Suppressor macrophage treated with lipopolysaccharide for 4 hours (primary cell): ENCODE measurements at places on chromosomes 7 and 10.
A peak's percentile ranks its signal among the peaks of the same experiment; 100 is the strongest.

DNA sequence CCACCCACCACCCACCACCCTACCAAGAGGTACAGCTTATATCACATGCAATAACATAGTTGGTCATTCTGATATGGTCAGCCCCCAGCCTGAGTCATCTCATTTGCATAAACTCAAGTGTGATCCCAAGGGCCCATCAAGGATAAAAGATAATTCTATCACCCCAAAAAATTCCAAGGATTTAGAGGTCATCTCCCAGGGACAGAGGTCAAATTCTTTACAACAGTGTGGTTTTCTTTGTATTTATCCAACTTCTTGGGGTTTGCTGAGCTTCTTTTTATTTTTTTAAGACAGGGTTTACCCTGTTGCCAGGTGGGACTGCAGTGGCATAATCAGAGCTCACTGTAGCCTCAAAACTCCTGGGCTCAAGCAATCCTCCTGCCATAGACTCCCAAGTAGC is 9.4 kb upstream of the GTPBP10 start:
- DNase-seq, result no peak

- DNase-seq, result no peak
These were observed 101.3 kb downstream of the TWIST1 start for GRCh38 chr7:19016140-19016539.

- no peak for DNase-seq
These were observed 256.9 kb downstream of the ABCA13 start for GRCh38 chr7:48428091-48428684.

DNA sequence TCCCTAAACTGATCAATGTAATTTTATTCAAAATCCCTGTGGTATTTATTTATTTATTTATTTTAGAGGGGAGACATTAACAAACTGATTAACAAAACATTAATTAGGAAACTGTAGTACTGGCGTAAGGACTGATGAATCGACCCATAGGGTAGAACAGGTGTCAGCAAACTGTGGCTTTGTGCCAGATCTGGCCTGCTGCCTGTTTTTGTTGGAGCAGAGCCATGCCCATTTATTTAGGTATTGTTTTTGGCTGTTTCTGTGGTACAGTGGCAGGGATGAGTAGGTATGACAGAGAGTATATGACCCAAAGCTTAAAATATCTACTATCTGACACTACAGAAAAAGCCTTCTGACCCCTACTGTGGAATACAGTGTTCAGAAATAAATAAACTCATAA is 332.5 kb upstream of the ETV1 start:
- no peak for DNase-seq

DNA sequence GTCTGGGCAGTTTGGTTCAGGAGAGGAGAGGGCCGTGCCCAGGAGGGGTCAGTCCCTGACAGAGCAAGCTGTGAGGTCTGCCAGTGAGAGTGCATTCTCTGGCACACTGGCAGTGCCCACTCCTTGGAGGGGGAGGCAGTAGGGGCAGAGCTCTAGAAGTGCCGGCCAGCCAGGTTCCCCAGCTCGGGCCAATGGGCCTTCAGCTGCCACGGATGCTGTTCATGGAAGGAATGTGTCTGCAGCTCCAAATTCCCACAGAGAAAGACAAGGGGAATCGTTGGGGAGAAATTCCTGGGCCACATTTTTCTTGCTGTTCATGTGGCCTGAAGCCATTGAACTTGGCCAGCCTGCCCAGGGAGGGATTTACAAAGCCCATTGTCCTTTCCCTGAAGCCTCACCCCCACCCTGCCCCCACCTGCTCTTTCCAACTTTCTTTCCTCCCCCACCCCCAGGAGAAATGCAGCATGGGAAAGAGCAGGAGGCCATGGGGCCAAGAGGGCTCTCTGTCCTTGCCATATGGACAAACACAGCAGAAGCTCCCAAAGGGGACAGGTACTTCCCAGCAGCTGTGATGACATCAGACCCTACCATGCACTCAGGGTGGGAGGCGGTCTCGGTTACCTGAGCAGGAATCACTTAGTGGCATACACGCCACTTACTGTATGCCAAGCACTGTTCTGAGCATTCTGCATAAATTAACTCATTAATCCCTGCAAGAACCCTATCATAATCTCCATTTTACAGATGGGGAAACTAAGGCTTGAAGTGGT is 70.7 kb downstream of the ARHGAP22 start:
- DNase-seq, result no peak

DNA sequence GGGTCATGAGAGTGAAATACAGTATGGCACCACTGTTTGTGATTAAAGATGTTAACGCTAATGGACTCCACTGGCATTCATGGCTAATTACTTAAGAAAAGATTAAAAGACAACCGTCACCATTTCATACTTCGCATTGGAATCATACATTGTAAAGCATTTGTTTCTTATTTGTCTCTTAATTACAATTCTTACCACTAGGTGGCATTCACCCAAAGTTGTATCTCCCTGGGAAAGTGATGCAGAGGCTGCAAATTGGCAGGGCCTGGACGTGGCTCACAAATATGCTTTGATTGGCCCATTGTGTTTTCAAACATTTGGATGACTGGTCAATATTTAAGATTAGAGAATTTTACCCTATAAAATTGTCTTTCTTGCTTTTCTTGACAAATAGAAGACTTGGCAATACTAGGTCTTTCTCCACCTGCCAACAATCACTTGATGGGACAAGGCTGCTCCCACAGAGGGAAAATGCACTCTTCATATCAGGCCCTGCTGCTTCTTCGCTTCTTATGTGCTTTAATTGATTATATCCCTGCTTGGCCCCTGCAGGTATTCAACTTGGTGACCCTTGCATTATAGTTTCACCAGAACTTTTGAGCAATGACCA is 72.1 kb upstream of the STARD3NL start:
- DNase-seq, result peak; percentile 72

GRCh38 chr10:99785646-99786045 is 3.2 kb downstream of the ABCC2 start:
- no peak for DNase-seq

GRCh38 chr10:11573497-11573896 is 38.0 kb downstream of the USP6NL start:
- DNase-seq, result peak; percentile 87

GRCh38 chr10:74988832-74989561 is 122.5 kb upstream of the SAMD8 start:
- DNase-seq, result no peak

- no peak for DNase-seq
These were observed 2.7 kb downstream of the ITGB1 start for GRCh38 chr10:32955299-32955772.

- DNase-seq, result no peak
These were observed 61.3 kb downstream of the ZNF22 start for GRCh38 chr10:45061982-45062381.

DNA sequence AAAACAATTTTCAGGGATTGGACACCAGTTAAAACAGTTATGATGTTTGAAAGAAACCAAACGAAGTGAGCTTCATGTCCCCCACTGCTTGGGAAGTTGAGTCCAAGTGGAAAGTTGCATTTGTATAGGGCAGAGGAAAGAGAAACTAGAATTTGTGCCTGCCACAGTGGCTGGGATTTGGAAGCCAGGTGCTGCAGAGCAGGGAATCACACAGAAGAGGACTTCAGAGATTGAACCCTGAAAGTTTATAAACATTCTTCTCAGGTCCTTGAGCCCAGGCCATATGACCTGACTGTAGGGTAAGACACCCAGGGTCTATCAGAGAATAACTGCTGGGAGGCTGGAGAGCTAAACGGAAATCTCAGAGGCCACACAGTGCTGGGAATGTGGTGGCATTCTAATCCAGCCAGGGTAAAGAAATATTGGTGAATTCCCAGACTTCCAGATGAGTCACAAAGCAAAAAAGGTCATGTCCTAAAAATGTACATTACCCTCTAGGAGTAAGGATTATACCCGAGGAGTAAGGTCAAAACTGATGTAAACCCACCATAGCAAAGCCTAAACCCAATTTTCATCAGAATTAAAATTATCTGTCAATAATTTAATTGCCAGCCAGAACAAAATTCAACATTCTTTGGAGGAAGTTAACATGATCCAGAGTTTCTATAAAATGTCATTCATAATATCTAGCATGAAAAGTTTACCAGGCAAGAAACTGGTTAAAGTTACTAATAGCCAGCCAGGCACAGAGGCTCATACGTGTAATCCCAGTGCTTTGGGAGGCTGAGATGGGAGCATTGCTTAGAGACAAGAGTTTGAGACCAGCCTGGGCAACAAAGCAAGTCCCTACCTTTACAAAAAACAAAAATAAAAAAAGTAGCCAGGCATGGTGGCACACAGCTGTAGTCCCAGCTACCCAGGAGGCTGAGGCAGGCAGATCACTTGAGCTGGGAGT is 31.2 kb downstream of the TOMM7 start:
- DNase-seq, result no peak

DNA sequence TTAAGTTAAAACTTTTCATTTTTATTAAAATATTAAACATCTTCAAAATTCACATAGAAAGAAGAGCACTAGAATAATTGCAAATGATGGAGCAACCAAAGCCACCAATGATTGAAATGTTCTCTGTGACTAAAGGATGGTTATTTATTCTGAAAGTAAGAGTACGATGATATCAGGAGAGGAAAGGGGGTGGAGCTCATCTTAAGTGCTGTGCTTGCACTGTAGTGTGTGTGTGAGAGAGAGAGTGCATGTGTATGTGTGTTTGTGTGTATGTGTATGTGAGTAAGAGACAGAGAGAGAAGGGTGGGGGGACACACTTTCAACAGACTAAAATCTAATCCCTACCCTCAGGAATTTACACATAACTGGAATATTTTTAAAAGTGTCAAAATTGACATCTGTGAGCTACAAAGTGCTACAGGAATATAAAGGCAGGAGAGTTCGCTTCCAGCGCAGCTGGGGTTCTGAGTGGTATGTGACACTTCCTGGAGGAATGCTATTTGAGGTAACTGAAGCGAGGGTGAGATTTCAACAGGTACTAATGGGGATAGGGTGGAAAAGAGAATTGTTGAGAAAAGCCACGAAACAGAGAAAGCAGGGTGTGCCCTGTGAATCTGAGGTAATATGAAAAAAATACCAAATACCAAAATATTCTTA is 57.2 kb upstream of the SMNDC1 start:
- DNase-seq, result no peak

DNA sequence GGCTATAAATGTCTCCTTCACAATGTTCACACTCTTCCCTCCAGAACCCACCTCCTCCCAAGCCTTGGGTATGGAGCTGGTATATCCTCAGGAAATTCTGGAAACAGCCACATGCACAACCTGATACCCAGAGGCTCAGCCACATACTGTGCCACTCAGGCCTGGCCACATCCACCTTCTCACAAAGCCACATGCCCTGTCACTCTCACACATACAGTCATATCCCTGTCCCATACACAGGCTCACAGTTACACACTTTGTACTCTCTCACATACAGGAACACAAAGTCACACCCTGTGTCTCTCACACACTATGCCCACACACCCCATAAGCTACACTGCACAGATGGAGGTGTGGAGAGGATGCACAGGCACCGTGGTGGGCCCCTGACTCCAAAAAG is 10.1 kb downstream of the KCNIP2 start:
- no peak for DNase-seq

GRCh38 chr7:82740246-82740848 is 296.8 kb upstream of the CACNA2D1 start:
- DNase-seq, result peak; percentile 32

DNA sequence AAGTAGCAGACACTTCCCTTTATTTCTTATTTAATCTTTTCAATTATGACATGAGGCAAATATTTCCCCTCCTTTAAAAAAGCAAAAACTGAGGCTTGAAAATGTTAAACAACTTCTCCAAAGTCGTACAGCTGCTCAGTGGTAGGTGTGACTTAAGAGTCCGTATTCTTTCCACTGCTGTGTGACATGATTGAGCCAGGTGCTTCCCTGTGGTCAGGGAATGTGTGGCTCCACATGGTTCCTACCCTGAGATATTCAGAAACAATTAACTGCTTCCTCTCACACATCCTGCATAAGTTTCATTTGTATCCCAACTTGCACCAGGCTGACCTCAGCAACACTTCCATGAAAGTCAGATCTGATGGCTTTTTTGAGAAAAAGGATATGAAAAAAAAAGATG is 13.6 kb downstream of the OPALIN start:
- DNase-seq, result no peak

DNA sequence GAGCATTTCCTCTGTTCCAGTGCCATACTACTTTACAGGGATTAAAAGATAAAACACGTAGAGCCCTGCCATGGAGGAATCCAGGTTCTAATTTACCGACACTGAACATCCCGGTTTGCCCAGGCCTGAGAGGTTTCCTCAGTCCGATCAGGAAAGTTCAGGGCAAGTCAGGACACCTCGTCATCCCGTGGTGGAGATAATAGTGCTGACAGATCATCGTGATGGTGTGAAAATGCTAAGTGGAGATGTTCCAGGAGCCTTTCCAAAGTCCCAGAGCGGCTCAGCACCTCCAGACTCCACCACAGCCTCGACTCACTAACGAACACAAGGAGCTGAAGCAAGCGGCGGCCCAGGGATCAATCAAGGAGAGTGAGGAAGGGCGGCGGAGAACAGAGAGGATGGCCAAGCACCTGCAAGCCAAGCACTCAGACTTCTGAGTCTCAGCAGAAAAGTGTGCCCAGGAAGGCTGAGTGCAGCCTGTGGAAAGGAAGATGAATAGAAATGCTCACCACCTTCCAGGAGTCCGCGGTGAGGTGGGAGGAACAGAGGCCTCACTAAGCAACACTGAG is 103.7 kb upstream of the VWC2 start:
- DNase-seq, result no peak

GRCh38 chr7:51261950-51262795 is 54.4 kb downstream of the COBL start:
- DNase-seq, result no peak

DNA sequence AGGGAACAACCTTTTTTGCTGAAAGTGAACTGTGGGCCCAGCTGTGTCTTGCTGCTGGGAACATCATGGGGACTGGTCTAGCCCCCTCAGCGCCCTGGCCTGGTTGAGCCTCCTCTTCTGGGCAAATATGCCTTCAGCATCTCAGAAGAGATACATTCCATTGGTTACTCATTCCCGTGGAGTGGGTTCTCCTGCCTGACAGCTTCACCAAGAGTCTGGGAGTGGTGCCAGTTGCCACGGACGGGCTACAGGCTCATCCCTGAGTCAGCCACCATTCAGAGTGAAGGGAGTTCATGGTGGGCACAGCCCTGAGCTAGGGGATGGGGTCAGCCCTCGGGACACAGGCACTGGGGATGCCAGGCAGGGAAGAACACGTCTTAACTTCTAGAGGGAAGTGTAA is 81.9 kb downstream of the RAMP3 start:
- no peak for DNase-seq

- no peak for DNase-seq
These were observed 769.3 kb downstream of the KCNMA1 start for GRCh38 chr10:76868098-76868977.

DNA sequence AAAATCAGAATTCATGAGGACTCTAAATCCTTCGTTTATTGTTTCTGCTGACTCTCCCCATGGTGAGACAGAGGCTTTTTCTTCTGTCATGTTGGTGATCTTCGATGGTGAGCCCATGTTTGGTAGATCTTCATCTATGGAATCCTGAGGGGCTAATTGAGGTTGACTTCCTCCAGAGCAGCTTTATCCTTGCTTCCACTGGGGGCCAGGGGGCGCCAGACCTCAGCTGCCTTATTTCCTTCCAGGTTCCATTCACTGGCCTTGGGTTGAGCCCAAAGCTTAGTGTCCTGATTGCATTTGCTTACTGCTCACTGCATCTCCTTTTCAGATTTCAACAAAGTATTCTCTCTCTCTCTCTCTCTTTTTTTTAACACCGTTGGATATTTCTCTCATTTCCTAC is 80.7 kb downstream of the GCC1 start:
- peak; percentile 25 for DNase-seq
